ENCODE measurements at places on chromosomes 3 and 15.

- no peak for DNase-seq
Measured at GRCh38 chr15:45138814-45139765, 9.3 kb downstream of the DUOX1 start.

DNA sequence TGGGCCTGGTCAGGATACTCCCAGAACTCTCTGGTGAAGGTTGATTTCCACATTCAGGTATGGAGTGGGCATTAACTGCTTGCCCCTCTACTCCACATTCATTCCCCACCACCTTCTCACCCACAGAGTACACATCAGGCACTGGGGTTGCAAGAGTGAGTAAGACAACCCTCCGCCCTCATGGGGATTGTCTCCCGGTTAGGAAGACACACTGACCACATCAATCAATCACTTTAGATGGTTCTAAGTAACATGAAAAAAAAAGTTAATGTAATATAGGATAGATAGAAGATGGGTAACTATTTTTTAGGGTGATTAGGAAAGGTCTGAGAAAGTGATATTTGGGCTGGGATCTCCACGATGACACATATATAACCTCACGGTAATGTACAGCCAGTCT lies 116.0 kb upstream of the NEO1 start:
- DNase-seq = no peak

GRCh38 chr15:71424765-71425164 lies 309.5 kb downstream of the THSD4 start:
- DNase-seq = no peak

GRCh38 chr3:190269101-190269500 lies 53.1 kb downstream of the CLDN1 start:
- no peak for DNase-seq

Data from left colon (tissue), 2 donors.